ENCODE measurements at places on chromosomes 12 and 14. TPM values are rescaled to one million over a fixed set of nuclear protein-coding genes. Genes with fewer than 3 reads are reported as not detected.

The ERH gene
- 87.0 TPM for total RNA-seq

The ANKRD33 gene
- not detected for total RNA-seq

The LTBP2 gene
- total RNA-seq: 0.47 TPM

The LRP1-AS gene
- total RNA-seq: not detected

The KCNH5 gene
- total RNA-seq: not detected

The DAO gene
- total RNA-seq: not detected

The TMEM63C gene
- total RNA-seq: 0.89 TPM

The ZNF385A gene
- total RNA-seq: 3.8 TPM

The C12orf50 gene
- total RNA-seq: not detected

The ANO4 gene
- total RNA-seq: not detected

The IRF2BPL gene
- 70.9 TPM for total RNA-seq

The OTOGL gene
- not detected for total RNA-seq

The PZP gene
- total RNA-seq: not detected

The GRIP1 gene
- total RNA-seq: 5.4 TPM

The PLEKHG3 gene
- total RNA-seq: 12.1 TPM

The CISTR gene
- total RNA-seq: not detected

The CMA1 gene
- total RNA-seq: not detected

The P3H3 gene
- 2.5 TPM for total RNA-seq

The SMIM41 gene
- not detected for total RNA-seq

The REC8 gene
- 105 TPM for total RNA-seq

The MIP gene
- not detected for total RNA-seq

The RFX4 gene
- not detected for total RNA-seq

The KCNA5 gene
- total RNA-seq: not detected

The NUP107 gene
- 37.2 TPM for total RNA-seq

The GLIPR1L1 gene
- total RNA-seq: not detected

The SPX gene
- not detected for total RNA-seq

The PNN gene
- 110 TPM for total RNA-seq

The NUAK1 gene
- total RNA-seq: 0.16 TPM

The CACNA2D4 gene
- 11.3 TPM for total RNA-seq

The MAPK1IP1L gene
- total RNA-seq: 207 TPM

The OTUB2 gene
- not detected for total RNA-seq

The DDX54 gene
- 61.1 TPM for total RNA-seq

The ZBTB42 gene
- total RNA-seq: 3.0 TPM

The CABP1 gene
- total RNA-seq: not detected

The BTBD6 gene
- 36.9 TPM for total RNA-seq

The TMEM121 gene
- total RNA-seq: 1.6 TPM

The NEMP1 gene
- total RNA-seq: 7.2 TPM

The CLEC12A gene
- 0.22 TPM for total RNA-seq

The BCL11B gene
- 244 TPM for total RNA-seq

The ENO2 gene
- total RNA-seq: 85.6 TPM

The TC2N gene
- total RNA-seq: 138 TPM

The CHFR gene
- 85.6 TPM for total RNA-seq

The SBNO1 gene
- 21.9 TPM for total RNA-seq

The FOXN4 gene
- total RNA-seq: not detected

The PKP2 gene
- total RNA-seq: 0.31 TPM

The RNF212B gene
- total RNA-seq: not detected

The ABHD12B gene
- not detected for total RNA-seq
